ENCODE measurements at places on chromosomes 11 and 22.

GRCh38 chr22:24028533-24028932, 17.4 kb downstream of the CABIN1 start:
- DNase-seq, result no peak

GRCh38 chr11:108985945-108986279, 321.0 kb downstream of the DDX10 start:
- no peak for DNase-seq

DNA sequence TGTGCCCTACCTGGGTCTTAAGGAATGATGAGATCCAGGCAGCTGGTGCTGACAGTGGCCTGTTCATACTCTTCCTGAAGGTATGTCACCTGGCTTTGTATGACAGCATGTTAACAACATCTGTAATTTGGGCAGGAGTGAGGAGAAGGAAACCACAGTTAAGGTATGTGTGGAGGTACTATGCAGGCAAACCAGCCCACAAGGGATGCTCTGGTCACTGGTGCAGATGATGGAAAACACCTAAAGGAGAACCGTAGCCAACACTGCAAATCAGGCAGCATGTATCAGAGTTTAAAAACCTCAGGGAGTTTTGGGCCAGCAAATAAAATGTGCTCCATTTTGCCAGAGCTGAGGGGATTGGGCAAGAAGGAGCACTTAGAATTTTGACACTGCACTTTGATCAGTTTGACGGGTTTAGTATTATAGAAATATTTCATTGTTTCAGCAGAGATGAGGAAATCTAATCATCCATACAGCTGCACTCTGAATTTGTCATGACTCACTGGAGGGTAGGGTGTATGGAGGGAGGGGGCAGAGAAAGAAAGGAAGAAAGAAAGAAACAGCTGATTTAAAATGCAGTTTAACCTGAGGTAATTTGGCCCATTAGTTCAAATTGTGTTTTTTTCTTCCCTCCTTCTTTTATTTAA, 260.9 kb downstream of the KIRREL3 start:
- no peak for DNase-seq

DNA sequence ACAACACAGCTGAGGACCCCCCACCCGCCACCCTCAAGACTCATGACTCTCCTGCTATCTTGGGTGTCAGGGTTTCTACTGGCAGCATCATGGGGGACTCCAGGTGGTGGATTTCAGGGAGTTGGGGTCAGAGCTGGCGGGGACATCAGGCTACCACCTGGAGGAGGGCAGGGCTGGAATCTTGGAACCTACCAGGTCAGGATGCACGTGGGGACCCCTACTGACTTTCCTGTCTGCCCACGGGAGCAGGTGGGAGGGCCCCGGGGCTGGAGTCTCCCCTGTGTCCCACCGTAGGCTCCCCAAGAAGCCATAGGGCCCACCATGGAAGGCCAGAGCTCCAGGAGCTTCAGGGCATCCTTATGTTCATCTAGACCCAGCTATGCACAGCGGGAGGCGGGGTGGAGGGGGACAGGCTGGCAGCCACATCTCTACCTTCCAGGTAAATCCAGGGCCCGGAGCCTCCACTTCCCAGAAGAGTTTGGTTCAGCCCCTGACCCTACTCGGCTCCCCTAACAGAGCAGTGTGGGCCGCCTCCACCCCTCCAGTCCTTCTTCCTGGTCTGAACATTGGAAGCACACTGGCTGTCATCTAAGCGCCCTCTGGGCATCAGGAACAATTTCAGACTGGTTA, 10.0 kb downstream of the SLC37A2 start:
- DNase-seq, result no peak

GRCh38 chr11:95671768-95672167, 117.8 kb downstream of the FAM76B start:
- no peak for DNase-seq

GRCh38 chr22:18024956-18025720, 777 bp upstream of the MICAL3 start:
- no peak for DNase-seq

- DNase-seq, result no peak
Observed at GRCh38 chr11:56700914-56701485, 2.1 kb downstream of the OR9G1 start.

- DNase-seq, result no peak
Observed at GRCh38 chr11:2305788-2306451, 4.1 kb downstream of the TSPAN32 start.

DNA sequence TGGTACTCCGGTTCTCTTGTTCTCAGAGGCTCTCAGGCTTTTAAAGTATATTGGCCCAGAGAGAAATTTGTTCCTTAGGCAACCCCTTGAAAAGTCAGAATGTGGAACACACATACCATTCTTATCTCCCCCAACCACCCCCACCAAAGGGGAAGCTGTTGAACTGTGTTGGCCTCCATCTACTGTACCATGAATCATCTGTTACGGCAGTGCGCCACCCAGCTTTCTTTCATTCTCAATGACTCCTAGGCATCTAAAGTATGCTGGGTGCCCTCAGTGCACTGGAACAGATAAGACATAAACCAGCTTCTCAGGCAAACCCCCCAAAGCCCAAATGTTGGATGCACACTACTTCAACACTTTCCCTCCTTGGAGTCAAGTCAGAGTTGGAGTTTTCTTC, 696.2 kb upstream of the TENM4 start:
- no peak for DNase-seq

Data from cortex of kidney (tissue), 1 donor.